ENCODE measurements at places on chromosomes 1 and 21.

DNA sequence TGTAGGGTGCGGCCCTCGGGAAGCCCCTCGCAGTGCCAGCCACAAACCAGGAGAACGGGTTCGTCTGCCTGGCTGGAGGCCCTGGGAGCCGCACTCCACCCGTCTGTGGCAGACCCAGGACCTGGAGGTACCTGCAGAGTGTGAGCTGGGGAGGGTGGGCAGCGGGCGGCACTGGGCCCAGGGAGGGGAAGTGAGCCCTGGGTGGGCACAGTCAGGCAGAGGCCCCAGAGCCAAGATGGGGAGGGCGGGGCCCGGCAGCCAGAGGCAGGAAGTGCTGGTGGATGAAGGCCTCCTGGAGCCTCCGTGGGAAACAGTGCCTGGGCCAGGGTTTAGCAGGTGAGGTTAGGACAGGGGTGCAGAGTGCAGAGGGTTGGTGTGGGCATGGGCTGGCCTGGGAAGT, 4.0 kb upstream of the PEX10 start:
- peaks cover 12% of the 10 kb centered on the region for H3K27me3 ChIP-seq
- H3K4me3 ChIP-seq = no peak overlapping the region
- no peaks in the 10 kb centered on the region for H3K36me3 ChIP-seq

DNA sequence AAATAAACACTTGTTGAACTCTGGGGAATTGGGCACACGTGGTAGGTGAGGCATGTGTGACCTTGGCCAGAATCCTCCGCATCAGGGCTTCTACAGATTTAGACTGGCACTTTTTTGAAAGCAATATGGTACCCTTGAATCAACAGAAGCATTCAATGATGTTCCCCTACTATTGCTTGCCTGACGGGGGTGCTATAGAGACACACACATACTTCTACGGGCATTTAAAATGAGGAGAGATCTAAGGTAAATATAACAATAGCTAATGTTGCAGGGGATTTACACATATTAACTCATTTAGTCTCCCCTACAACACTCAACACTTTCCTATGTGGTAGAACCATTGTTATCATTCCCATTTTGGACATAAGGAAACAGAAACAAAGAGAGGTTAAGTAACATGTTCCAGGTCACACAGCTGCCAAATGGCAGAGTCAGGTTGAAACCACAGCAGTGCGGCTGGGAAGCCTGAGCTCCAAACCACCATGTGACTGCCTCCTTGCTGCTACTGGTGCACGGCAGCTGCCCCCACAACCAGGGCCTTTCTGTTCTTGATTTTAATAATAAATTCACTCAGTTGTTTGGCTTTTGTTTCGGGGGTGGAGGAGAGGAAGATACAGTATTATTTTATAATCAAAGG, 147.4 kb downstream of the ZNF281 start:
- no peaks in the 10 kb centered on the region for H3K4me1 ChIP-seq
- no peaks in the 10 kb centered on the region for H3K27me3 ChIP-seq
- no peak overlapping the region for H3K4me3 ChIP-seq
- H3K27ac ChIP-seq = no peak overlapping the region

DNA sequence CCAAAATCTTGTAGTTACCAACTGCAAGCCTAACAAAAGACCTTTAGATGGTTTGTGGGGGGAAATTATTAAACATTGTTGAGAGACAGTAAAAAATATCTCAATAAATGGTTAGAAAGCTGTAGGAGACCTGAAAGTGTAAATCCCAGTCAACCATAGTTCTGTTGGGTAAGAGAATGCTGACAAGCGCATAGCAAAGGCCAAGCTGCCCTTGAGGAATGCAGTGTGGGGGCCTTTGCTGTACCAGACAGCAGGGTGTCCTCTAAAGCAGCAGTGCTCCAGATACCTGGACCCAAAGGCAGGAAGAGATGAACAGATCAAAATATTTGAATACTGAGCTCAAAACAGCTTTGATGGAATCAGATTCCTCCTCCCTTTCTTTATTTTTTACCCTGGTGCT, 54.6 kb downstream of the OBSCN start:
- H3K4me3 ChIP-seq = no peak overlapping the region
- no peak for DNase-seq
- peaks cover 4% of the 10 kb centered on the region for H3K36me3 ChIP-seq
- H3K4me1 ChIP-seq = no peaks in the 10 kb centered on the region

DNA sequence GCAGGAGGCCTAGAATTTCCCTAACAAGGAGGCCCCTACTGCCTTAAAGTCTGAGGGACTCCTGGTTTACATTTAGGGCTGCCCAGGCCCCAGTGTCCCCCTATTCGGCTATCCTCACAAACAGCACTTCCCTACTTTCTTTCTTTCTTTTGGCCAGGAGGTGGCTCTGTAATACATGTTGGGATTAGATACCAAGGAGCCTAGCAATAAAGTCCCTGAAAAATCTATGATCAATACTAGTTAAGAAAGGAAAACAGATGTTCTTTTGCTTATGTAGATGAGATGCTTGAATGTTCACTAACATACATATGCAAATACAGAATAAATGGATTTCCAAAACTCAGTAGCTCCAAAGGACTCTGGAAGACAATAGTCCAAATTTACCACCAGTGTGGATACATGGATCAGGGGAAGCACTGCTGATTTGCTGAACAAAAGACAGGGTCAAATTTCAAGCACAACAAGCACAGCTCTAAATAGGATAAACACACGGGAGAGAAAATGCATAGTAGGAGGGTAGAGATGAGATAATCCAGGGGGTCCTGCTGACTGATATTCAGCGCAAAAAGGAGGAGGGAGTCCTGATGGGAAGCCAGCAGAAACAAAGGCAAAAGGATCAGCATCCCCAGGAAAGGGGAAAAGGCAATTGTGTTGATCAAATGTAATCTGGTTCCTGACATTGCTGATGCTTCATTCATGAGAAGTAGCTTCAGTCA, 240.0 kb downstream of the NUF2 start:
- peak; percentile 5 for DNase-seq
- H3K4me1 ChIP-seq = peaks cover 12% of the 10 kb centered on the region
